ENCODE measurements at places on chromosomes 1 and 21.

DNA sequence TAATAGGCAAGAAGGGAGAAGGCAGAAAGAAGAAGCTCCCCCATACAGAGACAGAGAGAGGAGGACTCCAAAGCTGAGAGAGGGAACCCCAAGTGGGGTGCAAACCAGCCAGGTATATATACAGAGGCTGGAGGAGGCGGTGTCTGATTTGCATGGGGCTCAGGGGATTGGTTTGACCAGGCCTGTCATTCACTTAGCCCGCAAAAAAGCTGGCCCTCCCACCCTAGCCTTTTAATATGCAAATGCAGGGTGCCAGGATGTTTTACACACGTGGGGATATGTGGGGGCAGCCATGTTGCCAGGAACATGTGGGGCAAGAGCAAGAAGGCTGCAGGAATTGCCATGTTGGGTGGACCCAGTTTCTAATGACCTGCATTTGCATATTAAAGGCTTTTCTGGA is 37.0 kb upstream of the TENT5B start:
- no peak for DNase-seq

DNA sequence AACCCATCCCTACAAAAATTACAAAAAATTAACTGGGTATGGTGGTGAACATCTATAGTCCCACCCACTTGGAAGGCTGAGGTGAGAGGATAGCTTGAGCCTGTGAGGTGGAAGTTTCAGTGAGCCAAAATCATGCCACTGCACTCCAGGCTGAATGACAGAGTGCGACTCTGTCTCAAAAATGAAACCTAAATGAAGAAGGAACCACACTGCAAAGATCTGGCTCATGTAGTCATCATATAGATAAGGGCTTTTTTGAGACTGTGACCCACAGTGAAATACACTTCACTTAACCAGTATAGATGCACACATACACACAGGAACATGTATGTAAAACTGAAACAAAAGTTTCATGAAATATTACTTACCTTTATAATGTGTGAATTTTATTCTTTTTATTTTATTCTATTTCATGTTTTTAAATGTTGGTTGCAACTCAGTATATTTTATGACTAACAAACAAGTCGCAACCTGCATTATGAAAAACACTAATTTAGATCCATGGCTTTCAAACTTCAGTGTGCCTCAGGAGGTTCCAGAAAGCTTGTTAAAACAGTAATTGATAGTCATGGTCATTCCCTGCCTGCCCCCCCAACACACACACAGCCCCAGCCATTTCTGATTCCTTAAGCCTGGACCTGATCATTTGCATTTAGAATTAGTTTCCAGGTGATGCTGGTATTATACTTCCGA is 189.5 kb downstream of the PATJ start:
- no peak for DNase-seq

- no peak for DNase-seq
These were observed 59.9 kb downstream of the SYT6 start for GRCh38 chr1:114093624-114094362.

- DNase-seq: no peak
These were observed 213.1 kb downstream of the KAZN start for GRCh38 chr1:14811573-14811972.

DNA sequence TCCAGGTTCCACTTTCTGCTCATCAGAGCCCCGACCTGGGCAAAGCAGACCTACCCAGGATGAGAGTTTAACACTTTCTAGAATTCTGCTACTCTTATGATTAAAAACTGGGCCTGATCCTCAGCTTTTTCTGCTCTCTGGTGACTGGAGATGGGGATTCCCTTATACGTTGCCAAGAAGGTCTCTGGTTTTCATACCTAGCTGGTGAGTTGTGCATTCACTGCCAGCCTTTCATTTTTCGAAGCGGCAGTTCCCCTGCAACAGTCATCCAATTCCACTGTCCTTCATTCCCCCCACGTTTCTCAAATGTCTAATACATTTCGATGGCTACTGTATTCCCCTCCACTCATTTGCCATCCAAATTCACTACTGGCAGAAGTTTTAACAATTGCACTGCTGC is 135.3 kb downstream of the ADSS2 start:
- no peak for DNase-seq

- DNase-seq: no peak
These were observed 78.3 kb upstream of the C1orf174 start for GRCh38 chr1:3978196-3978989.

DNA sequence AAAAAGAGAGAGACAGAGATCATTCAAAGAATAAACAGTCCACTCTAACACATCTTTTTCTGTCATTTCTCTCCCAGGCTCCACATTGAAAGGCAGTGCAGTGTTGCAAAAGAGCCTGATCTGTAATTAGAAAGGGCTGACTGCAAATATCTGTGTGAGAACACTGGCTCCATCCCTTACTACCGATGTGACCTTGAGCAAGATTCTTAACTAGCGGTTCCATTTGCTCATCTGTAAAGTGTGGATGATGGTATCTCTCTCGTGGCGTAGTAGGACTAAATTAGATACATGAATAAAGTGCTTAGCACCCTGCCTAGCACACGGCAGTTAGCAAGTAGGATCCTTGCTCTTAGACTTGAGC is 26.9 kb upstream of the SLC44A3 start:
- no peak for DNase-seq

- no peak for DNase-seq
These were observed 42.7 kb downstream of the MORN1 start for GRCh38 chr1:2348346-2349325.

- DNase-seq: no peak
These were observed 4.1 kb downstream of the PYCR2 start for GRCh38 chr1:225919906-225920305.

GRCh38 chr1:58629031-58629462 is 52.0 kb upstream of the TACSTD2 start:
- DNase-seq: no peak

- DNase-seq: no peak
These were observed 116.0 kb downstream of the NOS1AP start for GRCh38 chr1:162185314-162186025.

GRCh38 chr1:220301630-220302029 is 29.4 kb upstream of the RAB3GAP2 start:
- DNase-seq: no peak

GRCh38 chr1:155083865-155084721 is 5.5 kb downstream of the EFNA3 start:
- DNase-seq: no peak

Measured in activated T-cell treated with anti-CD3 and anti-CD28 coated beads for 4 hours (primary cell).